ENCODE measurements at places on chromosomes 12 and 14.

DNA sequence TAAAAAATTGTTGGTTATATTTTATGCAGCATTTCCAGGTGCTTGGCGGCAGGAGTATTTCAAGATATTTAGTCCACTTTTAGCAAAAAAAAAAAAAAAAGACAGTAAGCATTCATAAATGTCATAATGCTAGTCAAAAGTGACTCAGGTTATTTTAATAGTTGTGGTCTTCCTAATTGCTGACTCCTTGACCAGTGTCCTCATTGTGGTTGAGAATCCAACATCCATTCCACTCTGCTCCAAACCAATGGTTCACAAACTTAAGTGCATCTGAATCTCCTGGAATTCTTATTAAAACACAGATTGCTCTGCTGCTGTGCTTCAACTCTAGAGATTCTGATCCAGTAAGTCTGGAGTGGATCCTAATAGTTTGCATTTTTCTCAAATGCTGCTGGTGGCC is 71.4 kb downstream of the AKAP6 start:
- no peak for DNase-seq

- DNase-seq = peak; percentile 84
These were observed 2.6 kb upstream of the P3H3 start for GRCh38 chr12:6825398-6826124.

DNA sequence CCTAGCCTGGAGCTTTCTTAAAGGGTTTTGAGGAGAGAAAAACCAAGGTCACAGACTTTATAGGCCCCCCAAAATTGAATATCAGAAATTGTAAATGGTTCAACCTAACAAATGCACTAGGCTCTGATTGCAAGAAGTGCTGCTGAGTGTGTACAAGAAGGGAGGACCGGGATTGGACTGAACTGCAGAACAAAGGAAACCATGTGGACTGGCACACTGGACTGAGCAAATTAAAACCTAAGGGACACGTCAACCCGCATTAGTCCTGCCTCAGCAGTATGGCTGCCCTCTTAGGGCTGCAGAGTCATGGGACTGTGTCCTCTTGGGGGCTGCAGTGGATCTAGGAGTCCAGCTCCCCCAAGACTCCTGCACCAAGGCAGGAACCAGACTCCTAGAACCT is 842 bp upstream of the CISTR start:
- no peak for DNase-seq

- no peak for DNase-seq
These were observed 448.5 kb downstream of the TMEM121 start for GRCh38 chr14:105974902-105975301.

- DNase-seq = no peak
These were observed 1.3 kb downstream of the HOXC5 start for GRCh38 chr12:54033980-54034784.

DNA sequence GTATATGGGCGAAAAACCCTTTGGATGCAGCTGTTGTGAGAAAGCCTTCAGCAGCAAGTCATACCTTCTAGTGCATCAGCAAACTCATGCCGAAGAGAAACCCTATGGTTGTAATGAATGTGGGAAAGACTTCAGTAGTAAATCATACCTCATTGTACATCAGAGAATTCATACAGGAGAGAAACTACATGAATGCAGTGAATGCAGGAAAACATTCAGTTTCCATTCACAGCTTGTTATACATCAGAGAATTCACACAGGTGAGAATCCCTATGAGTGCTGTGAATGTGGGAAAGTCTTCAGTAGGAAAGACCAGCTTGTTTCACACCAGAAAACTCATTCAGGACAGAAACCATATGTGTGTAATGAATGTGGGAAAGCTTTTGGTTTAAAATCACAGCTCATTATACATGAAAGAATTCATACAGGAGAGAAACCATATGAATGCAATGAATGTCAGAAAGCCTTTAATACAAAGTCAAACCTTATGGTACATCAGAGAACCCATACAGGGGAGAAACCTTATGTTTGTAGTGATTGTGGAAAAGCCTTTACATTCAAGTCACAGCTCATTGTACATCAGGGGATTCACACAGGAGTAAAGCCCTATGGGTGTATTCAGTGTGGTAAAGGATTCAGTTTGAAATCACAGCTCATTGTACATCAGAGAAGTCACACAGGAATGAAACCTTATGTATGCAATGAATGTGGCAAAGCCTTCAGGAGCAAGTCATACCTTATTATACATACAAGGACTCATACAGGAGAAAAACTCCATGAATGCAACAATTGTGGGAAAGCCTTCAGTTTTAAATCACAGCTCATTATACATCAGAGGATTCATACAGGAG is 21.4 kb downstream of the ZNF268 start:
- no peak for DNase-seq

- no peak for DNase-seq
These were observed 1317.6 kb downstream of the TMEM121 start for GRCh38 chr14:106843951-106844483.

GRCh38 chr14:94062344-94062940 is 18.6 kb downstream of the DDX24 start:
- no peak for DNase-seq

DNA sequence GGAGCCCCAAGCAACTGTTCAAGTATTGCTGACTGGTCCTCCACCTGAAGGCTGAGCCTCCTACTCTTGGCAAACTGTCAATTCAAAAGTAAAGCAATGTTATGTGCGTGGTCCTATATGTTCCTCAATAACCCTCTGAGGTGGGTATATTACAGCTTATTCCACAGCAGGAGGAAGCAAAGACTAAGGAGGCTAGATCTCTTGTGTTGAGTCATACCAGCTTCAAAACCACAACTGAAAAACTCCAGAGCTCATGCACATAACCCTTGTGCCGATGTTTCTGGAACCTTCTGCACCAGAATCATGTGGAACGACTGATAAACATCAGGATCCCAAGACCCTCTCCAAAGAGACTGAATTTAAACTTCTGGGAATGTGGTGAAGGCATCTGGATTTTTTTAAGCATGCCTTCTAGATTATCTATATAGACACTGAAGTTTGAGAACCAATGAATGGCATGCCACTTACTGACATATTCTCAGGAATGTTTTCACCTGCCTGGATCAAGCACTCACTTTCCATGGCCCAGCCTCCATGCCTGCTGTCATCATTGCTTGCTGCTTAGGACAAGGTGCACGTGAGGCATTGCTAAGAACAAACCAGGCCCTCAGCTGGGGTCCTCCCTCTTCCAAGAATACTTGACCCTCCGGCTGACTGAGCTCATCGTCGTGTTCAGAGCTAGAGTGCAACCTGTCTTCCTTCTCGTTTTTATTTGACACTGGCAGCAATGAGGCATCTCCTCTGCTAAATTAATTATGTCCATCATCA is 194.7 kb downstream of the BCL11B start:
- no peak for DNase-seq

DNA sequence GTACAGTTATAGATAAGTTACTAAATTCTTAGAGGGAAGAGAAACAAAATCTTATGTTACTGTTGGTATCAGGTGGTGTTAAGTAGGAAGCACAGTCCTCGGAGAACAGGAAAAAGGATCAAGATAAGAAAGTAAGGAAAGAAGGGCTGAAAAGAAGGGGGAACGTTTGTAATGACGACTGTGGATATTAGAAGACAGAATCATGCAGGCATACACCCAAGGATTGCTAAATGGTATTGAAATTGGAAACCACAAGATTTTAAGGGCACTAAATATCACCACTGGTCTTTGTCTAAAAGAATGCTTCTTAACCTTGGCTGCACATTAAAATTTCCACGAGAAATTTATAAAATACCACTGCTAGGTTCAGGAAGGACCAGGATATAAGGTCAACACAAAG is 34.1 kb upstream of the ERGIC2 start:
- no peak for DNase-seq

GRCh38 chr12:120851444-120851843 is 52.7 kb downstream of the SPPL3 start:
- DNase-seq = no peak

DNA sequence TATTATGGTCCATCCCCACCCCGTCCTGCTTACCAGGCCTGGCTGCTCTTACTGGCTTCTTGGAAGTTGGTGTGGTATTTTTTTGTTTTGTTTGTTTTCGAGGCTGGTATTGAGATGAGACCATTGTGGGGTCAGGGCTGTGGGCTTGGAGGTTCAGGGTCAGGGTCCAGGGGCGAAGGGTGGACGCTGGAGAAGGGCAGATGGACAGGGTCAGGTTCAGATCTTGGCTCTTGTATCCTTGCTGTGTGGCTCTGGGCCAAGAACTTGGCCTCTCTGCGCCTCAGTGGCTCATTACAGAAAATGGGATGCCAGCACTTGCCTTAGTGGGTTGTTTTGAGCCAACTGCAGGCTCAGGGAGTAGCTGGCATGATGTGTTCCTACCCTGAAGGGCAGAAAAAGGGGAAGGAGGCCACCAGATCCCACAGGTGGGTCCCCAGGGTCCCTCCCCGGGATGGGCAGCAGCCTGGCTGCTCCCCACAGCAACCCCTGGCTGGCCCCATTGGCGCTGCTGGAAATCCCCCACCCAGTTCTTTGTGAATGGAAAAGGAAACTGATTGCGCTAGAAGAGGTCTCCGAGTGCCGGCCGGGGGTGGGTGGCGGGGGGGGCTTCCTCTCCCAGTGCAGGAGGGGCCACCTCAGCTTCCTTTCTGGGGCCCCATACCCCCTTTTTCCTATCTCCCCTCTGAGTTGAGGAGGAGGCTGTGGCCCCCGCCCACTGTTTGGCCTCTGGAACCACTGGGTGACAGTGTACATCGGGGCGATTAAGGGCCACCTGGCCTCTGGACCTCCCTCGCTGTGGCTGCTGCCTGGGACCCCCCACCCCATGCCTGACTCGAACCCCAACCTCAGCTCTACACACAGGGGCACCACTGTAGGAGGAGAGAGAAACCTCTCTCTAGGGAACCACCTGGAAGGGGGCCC is 25.0 kb downstream of the SH2B3 start:
- no peak for DNase-seq

DNA sequence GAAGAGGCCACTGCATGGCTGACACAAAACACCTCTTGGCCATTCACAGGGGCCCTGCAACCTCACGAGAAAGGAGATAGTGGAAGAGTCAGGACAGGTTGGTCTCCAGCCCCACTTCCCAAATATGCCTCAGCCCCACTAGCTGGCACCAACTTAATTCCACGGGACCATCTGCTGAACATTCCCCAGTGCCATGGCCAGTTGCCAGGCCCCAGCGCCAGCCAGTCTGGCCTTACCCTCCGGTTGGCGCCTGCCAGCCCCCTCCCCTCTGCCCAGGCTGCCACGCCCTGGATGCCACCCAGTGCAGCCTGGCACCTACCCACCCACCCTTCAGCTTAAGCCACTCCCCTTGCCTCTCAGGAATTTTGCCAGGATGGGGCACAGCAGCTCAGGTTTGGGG is 21.2 kb upstream of the HSPB8 start:
- no peak for DNase-seq

- no peak for DNase-seq
These were observed 32.4 kb downstream of the CCDC88C start for GRCh38 chr14:91385224-91385623.

- no peak for DNase-seq
These were observed 91.9 kb downstream of the TMEM30B start for GRCh38 chr14:61188978-61189808.

GRCh38 chr12:53045696-53046045 is 4.2 kb upstream of the TNS2 start:
- no peak for DNase-seq

DNA sequence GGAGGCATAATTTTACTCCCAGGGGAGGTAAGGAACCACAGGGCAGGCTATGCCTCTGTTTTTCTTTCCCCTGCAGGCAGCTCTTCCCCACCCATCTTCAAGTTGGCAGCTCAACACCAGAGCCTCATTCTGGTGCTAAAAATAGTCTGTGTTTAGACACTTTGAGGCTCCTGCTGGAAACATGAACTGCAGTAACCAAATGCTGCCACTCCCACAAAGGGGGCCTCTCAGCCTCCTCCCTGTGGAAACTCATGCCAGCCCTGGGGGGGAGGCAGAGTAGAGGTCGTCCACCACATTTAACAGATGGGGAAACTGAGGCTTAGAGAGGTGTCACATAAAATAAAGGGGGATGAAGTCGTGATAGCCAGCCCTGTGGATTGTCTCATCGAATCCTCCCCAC is 61.4 kb downstream of the WSCD2 start:
- no peak for DNase-seq

DNA sequence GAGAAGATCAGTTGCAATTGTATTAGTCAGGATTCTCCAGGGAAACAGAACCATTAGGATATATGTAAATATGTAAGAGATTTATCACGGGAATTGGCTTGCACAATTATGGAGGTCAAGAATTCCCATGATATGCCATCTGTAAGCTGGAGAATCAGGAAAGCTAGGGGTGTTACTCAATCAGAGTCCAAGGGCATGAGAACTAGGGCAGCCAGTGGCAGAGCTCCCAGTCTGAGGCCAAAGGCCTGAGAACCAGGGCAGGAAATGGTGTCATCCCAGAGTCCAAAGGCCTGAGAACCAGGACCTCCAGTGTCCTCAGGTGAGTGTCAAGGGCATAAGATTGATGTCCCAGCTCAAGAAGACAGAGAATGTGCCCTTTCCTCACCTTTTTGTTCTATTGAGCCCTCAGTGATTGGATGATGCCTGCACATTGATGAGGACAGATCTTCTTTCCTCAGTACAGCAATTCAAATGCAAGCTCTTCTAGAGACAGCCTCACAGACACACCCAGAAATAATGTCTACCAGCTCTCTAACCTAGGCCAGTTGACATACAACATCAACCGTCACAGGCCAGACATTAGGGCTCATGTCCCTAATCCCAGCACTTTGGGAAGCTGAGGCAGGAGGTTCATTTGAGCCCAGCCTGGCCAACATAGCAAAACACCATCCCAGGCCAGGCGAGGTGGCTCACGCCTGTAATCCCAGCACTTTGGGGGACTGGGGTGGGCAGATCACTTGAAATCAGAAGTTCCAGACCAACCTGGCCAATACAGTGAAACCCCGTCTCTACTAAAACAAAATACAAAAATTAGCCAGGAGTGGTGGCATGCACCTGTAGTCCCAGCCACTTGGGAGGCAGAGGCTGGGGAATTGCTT is 34.9 kb upstream of the ZNF740 start:
- DNase-seq = no peak

- DNase-seq = no peak
These were observed 28.9 kb downstream of the PNN start for GRCh38 chr14:39203659-39204606.

DNA sequence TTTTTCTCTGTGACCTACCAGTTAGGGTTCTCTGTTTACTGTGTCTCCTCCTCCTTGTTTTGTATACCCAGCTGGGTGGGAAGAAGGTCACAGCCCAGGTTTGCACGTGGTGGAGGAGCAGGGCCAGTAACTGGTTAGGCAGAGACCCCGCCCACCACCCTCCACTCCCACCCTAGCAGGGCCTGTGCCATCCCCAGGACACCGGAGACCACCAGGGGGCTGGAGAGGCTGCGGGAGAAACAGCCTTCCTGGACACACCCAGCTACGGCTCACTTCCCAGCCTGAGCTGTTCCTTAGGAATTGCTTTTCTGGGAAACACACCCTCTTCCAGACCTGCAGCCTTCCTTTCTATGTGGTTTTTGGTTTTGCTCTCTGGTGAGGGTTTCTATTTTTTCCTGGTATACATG is 21.1 kb downstream of the BDKRB2 start:
- DNase-seq = no peak

GRCh38 chr14:69152902-69153151 is at the start of gene DCAF5:
DCAF5 (minus strand) TSS chr14:69153119; CDS start chr14:69152978, 141 bp downstream.
- DNase-seq = no peak

- no peak for DNase-seq
These were observed 257.6 kb downstream of the EGLN3 start for GRCh38 chr14:33693237-33693636.

- DNase-seq = no peak
These were observed 218 bp downstream of the LYSET start for GRCh38 chr14:93185349-93185720.

GRCh38 chr12:7351177-7351576 is 47.3 kb downstream of the ACSM4 start:
- DNase-seq = no peak

All from NCI-H2081 (cell line).